ENCODE measurements at places on chromosomes 3 and 15.

- DNase-seq = no peak
These were observed 16.4 kb downstream of the EHD4 start for GRCh38 chr15:41955807-41956525.

GRCh38 chr3:113088616-113089015 is 97.8 kb downstream of the GTPBP8 start:
- DNase-seq = no peak

DNA sequence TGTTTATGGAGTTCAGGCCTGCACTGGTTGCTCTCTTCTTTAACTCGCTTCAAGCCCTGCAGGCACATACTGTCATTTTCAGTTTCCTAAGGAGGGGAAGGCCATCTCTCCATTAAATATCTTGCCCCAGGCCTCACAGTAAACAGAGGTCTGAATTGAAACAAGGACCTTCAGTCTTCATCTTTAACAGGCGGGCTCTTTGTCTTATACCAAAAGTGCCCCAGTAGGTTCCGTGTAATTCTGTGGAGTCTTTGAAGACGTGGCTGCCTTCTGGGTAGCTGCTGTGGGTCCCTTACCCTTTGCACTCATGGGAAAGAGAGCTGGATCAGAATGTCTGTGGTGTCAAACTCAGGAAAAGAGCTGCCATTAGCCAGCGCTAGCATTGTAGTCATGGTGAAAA is 161.2 kb downstream of the APBA2 start:
- no peak for DNase-seq

- no peak for DNase-seq
These were observed 47.7 kb upstream of the PTX3 start for GRCh38 chr3:157388976-157389375.

DNA sequence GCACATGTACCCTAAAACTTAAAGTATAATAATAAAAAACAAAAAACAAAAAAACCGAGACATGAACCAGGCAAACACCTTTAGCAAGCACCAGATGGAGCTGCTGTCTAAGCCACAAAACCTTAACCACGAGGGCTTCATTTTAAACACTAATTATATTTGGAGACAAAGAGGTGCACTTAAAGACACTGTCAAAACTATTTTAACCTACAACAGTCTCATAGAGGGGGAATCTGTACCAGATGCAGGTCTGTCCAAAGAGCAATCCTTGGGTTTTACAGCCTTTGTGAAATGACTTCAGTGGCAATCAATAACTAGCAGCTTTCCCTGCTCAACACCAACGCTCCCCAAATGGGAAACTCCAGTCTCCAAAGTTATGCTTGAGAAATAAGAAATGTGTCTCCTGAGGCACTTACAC is 115.7 kb upstream of the TSPAN3 start:
- DNase-seq = peak; percentile 42

Measured in NCI-H1694 treated with DMSO at 0.1 percent for 48 hours (cell line).